ENCODE measurements at places on chromosomes 5 and 9. TPM values are rescaled to one million over a fixed set of nuclear protein-coding genes. Genes with fewer than 3 reads are reported as not detected.

DNA sequence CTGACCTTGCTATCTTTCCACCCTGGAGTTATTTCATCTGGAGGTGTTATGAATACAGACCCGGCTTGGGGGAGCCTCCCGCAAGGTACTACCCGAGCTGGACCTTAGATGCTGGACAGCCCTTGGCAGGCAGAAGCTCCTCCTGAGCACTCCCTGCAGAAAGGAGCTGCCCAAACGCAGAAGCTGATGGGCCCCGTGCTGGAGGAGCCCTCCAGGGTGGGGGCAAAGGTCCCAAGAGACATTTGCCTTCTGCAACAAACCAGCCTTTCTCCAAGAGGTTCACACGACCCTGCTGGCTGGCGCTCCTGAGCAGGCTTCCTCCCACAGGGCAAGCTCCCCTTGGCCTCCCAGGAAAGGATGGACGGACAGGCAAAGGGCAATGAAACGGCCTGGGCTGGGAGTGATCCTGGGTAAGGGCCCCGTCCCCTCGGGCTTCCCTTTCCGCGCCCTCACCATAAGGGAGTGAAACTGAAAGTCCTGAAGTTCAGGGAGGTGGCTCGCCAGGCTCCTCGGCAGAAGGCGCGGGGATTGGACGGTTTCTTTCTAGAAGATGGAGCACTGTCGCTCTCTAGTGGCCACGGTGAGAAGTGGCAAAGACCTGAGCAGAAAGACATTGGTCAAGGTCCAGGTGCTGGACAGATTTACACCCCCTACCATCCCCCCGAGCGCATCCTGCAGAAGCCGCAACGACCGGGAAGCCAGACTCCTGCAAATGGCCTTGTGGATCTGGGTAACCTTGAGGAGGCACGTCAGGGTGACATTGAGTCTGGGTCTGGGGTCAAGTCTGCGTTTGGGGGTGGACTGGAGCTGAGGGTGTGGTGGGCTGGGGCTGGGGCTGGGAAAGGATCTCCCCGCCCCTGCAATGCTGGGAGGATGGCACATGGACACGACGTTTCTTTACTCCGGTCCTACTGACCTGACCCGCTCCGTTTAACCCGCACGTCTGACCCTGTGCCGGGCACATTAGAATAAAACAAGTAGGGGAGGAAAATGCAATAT is 56.4 kb downstream of the NEURL1B start:
- DNase-seq: no peak

DNA sequence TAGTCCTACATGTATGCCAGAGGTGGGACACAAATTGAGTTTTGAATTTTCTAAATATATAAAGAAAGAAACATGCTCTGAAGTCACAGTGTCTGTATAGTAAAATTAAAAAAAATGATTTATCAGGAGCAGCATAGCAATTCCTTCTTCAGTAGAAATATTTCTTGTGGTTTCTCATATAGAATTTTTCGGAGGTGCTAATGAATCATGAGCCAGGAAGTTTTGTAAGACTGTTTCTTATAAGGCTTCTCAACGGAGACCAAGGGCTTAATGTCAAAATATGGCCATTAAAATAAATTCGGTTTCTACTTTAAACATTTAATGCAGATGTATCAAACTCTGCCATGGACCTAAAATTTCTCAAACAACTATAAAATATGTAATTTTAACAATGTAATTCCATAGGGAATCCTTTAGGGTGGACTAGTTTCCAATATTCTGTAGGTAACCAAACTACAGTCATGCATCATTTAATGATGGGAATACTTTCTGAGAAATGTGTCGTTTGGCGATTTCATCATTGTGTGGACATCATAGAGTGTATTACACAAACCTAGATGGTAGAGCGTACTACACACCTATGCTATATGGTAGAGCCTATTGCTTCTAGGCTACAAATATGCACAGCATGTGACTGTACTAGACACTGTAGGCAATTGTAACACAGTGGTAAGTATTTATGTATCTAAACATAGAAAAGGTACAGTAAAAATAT is 66.3 kb downstream of the ANKRD55 start:
- DNase-seq: no peak

The ELAVL2 gene
- 2.4 TPM for polyA plus RNA-seq

DNA sequence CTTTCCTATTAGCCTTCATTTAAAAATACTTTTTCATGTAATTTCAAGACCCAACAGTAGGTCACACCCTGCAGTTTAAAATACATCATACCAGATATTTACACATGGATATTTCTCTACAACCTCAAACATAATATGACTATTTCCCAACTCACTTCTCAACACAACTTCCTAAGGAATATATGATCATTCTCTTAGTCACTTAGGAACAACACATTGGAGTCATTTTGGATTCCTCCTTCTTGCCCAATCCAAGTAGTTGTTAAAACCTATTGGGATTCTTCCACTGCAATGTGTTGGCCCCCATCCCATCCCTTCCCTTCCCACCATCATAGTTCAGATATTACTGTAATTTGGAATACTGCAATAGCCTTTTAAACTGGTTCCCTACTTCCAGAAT is 145.5 kb downstream of the DCP2 start:
- no peak for DNase-seq

Measured in H1 (cell line).